ENCODE measurements at places on chromosomes 7 and 10.

DNA sequence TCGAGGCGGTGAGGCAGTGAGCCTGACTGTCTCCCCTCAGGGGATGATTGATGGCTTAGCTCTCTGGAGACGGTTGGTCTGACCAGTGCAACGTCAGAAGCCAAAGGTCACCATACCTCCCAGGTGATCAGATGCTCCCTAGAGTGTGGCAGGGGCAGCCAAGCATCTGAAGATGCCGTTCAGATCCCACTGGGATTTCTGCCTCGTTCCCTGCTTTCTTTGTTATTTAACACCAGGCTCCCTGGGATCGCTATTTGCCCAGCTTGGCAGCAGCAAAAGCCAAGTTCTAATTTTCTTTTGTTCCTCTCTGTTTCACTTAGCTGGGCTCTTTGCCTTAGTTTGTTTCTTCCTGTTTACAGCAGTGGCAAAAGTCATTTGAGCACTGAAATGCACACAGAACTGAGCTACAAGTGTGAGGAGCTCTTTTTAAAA, 53.5 kb upstream of the SVIL start:
- no peak for DNase-seq

DNA sequence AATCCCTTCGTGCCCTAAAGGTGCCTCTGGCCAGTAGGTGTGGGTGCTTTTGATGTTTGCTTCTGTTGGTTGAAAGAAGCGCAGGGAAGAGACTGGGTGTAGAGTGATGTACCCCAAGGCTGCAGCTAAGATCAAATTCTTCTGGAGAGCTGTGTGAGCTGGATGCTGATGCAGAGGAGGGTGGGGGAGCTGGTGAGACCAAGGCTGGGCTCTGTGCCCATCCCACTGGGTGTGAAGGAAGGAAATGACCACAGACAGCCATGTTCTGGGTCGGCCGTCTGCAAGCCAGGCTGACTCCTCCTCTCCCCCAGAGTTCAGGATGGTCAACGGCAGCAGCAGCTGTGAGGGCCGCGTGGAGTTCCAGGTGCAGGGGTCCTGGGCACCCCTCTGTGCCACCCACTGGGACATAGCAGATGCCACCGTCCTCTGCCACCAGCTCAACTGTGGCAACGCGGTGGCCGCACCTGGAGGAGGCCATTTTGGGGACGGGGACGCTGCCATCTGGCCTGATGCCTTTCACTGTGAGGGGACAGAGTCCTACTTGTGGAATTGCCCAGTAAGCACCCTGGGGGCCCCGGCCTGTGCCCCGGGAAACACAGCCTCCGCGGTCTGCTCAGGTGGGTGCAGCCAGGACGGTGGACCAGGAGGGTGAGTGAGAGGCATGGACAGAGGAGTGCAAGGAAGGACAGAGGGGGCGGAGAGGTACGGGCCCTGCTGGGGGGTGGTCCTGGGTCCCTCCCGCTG, 5.1 kb downstream of the SCART1 start:
- DNase-seq = no peak

- no peak for DNase-seq
Measured at GRCh38 chr7:10325395-10325794, 648.3 kb upstream of the PHF14 start.

GRCh38 chr10:133226251-133226808, 3.7 kb upstream of the UTF1 start:
- no peak for DNase-seq

DNA sequence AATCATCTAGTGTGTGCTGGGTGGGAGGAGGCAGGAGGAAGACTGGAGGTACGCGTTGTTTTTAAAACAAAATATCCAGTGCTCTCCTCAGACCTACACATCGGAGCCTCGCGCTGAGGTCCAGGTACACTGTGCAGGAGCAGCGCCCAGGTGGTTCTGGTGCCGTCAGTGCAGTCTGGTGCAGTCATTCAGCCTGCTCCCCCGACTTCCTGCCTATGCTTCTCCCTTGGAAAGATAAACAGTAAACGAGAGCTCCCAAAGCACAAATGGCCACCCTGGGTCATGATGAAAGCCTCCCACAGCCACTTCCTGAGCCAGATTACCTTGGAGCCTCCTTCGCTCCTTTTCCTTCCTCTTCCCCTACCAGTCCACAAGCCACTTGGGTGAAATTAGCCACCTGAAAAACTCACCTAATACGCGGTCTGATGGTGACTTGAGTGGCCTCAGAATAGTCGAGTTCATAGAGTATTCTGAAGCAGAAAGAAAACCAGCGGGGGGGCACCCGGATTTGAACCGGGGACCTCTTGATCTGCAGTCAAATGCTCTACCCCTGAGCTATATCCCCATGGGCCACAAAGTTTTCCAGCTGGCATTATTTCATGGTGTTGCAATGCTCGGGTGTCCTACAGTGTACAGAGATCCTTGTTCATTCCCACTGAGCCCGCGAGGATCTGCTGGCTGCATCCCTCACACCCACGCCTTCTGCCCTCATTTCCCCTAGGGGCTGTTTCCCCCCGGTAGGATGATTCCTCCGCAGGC, 82.5 kb downstream of the ZNF467 start:
- no peak for DNase-seq

- DNase-seq = no peak
Measured at GRCh38 chr10:104957178-104957841, 316.2 kb downstream of the SORCS3 start.

DNA sequence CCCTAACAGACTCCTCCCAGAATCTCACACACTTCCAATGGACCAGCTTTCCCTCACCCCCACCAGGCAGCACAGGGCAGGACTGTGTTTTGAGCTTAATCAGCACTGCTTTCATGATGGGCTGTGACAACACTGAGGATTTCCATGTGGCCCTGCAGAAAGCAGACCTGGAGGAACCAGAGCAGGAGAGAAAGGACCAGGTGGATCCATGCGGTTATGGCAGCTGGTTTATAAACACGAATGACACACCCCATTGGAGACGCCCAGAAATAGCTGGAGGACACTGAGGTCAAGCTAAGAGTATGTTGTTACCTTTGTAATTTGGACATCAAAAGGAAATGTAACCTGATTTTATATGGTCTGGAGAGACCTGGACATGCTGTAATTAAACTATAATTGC, 31.7 kb upstream of the HERPUD2 start:
- no peak for DNase-seq

GRCh38 chr7:156496865-156497264, 143.7 kb upstream of the RNF32 start:
- no peak for DNase-seq

GRCh38 chr10:14403881-14404623, 73.3 kb upstream of the FRMD4A start:
- no peak for DNase-seq

- DNase-seq = no peak
Measured at GRCh38 chr10:126240483-126240882, 147.8 kb downstream of the ADAM12 start.

- no peak for DNase-seq
Measured at GRCh38 chr10:57362811-57363210, 904.9 kb downstream of the IPMK start.

DNA sequence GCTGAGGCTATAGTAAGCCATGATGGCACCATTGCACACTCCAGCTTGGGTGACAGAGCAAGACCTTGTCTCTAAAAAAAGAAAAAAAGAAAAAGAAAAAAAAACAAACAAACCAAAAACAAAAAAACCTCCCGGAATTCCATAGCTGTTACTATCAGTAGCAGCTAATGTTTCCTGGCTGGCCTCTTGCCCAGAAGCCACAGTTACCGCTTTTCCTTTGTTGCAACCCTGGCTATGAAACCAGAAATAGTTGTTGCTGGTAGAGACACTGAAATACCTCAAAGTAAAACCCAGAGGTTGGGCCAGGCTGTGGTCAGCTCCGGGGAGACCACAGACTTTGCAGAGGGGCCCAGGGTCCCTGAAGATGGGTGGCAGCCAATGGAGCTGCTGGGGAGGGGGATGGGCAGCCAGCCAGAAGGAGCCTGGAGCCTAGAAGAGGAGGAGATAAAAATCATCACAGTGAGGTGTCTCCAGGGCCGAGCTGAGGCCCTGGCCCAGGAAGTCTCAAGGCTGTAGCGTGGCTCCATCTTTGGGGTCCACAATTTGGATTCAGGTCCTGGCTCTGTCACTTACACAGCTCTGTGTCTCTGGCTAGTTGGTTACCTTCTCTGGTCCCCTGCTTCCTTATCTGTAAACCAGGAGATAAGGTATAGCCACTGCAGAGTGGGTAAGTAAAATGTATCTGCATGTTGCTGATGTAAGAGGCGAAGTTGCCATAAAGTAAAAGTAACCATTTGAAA, 3.4 kb upstream of the CHST12 start:
- DNase-seq = no peak

DNA sequence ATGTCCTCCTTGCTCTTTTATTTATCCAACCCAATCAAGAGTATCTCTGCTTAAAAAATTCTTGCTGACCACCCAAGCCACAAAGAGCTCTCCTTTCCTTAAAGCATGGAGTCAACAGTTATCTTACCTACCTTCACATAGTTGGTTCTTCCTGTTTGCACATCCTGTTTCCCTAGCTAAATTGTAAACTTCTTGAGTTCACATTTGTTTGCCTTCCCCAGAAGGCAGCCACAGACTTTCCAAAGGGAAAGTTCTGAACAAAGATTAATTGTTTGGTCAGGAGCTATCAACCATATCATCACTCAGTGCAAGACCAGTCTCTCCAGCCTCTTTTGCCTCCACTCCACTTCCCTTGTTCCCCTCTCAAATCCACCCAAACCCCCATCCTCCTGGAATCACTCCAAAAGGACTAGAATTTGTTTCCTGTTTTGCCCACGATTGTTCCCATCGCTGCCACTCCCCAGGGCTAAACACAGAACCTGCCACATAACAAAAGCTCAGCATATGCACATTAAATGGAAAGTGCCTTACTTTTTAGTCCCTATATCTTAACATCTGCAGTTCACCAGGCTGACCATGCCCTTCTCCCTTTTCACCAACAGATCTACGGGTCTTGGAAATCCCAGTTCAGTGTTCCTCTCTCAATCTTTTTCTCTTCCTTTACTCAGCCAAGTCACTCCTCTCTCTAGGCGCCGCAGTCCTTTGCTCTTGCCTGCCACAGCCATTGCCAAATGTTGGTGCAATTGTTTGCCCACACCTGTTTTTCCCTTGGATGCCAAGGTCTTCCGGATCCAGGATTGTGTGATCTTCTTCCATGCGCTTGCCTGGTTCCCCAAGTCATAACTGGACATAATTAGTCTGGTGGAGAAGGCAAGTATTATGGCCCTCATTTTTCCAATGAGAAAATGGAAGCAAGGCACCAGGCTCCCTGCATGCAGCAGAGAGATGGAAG, 265.5 kb downstream of the KCNMA1 start:
- DNase-seq = no peak

DNA sequence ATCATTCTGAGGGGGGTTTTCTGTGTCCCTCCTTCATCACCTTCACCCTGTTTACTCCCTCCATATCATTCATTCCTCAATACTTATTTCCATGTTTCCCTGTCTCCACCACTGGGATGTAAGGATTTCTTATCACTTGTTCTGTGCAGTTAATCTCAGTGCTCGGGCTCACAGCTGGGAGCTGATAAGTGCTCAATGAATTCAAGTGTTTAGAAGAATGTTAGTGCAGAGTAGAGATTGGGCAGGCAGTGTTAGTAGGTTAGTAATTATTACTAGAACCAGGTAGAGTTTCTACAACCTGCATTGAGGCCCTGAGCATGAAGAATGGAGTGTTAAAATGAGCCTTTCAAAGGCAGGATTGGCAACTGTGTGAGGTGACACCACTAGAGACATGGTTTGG, 458.1 kb downstream of the AUTS2 start:
- DNase-seq = no peak

DNA sequence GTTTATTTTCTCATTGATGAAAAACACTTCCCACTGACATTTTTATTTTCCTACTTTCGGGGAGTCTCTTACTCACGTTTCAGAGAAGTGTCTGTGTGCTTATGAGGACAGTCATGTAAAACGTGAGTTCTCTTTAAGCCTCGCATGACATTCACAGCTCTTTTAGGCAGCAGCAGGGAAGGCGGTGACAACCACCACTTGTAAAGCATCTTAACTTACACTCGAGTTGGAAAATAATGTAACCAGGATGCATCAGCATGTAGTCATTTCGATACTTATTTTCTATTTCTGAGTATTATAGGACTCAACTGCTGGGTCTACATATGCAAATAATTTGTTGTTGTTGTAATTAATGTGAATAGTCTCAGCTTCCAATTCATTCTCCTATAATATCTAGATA, 153.6 kb downstream of the SEMA3D start:
- DNase-seq = no peak

DNA sequence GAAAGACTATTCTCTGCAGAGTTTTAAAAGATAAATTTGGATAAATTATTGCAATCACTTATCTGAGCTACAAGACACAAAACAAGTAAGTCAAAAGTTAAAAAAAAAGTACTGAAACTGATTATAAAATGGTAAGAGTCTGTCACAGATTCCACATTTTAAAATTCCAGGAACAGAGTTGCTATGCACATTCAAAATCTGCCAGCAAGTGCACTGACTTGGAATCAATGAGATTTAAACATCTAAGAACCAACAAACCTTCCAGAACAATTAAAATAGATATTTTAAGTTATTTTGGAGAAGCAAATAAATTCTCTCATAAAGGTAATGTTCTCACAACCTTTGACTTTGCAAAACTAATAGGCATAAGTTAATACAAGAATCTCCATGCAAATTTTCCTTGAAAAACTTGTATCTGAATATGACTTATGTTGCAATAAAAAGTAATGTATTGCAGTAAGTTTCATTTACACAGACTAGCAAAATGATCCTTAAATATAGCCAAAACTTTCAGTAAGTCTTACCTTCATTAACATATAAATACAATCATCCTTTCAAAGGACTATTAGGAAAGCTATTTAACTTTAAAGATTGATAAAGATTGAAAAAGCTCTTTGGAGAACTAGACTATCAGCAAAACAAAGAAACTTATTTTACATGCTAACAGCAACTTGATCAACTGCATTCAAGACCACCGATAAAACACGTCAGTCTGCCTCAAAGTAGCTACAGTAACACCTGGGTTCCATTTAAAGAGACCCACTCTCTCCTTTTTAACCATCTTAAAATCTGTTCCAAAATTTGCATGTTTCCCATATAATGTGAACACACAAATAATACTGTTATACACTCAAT, 4.4 kb downstream of the ETV1 start:
- DNase-seq = no peak

- no peak for DNase-seq
Measured at GRCh38 chr7:116742641-116743040, 70.6 kb downstream of the MET start.

DNA sequence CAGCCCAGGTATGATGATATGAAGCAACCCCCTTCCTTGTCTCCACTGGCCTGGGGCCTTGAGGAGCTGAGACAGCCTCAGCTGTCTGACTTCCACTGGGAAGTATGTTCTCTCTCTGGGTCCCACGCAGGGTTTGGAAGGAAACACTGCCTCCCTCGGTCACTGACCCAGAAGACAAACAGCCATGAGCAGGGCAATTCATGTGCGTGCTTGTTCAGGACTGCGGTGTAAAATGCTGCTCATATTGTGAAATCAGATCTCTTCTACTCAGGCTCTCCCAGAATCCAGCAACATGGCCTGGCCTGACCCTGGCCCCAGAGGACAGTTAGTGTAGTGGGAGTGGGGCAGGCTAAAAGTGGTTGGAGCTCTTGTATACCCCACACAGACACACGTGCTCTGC, 2.8 kb downstream of the CLCN1 start:
- no peak for DNase-seq
